Head of caudate nucleus (tissue), 42 donors: ENCODE measurements at places on chromosomes 2 and 18.

GRCh38 chr2:64466478-64467085 lies 12.6 kb downstream of the LGALSL start:
- no peak for DNase-seq

GRCh38 chr18:24651434-24651833 lies 191.0 kb downstream of the HRH4 start:
- no peak for DNase-seq

- no peak for DNase-seq
Observed at GRCh38 chr2:233981574-233982420, 64.6 kb downstream of the TRPM8 start.

- no peak for DNase-seq
Observed at GRCh38 chr2:228493852-228494251, 312.4 kb upstream of the SPHKAP start.

- no peak for DNase-seq
Observed at GRCh38 chr2:219418155-219419011, at the start of gene DES. Gene DES (plus strand): TSS chr2:219418377. CDS start chr2:219418463, 86 bp downstream.
